ENCODE measurements at places on chromosomes 12 and 14.

DNA sequence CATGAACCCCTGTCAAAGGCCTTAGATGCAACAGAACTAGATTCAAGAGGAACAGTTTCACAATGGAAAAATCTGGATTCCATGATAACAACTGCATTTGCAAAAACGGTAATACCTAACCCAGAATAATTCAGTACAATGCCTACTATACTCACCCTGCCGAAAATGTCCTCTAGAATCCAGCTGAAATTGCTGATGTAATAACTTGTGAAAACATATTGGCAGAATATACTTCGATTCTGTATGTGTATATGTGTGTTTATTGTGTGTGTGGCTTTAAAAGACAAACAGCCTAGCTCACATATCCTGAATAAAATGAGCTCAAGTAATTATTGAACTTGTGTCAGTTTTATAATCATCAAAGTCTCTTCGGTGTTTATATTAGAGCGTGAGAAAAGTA lies 46.0 kb downstream of the PHLDA1 start:
- no peak for DNase-seq

DNA sequence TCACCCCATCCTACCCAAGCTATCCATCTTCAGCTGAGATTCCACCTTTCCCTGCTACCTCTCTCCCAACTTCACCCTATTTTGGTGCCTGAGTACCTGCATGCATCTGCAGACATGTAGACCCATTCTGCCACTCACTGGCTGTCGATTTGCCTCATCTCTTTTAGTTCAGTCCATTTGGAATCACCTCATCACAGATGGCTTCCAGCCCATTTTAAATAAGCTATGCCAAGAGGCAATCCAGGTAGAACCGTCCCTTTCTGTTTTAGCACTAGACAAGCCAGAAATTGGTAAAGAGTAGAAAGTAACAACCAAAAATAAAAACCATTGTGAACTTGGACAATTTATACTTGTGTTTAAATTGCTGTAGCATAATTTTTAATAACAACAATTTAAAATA lies 11.3 kb downstream of the SLC35F4 start:
- no peak for DNase-seq

- DNase-seq: no peak
Observed at GRCh38 chr12:93857279-93857938, 180.2 kb downstream of the CRADD start.

GRCh38 chr12:26572137-26572536 lies 260.9 kb downstream of the ITPR2 start:
- DNase-seq: no peak

DNA sequence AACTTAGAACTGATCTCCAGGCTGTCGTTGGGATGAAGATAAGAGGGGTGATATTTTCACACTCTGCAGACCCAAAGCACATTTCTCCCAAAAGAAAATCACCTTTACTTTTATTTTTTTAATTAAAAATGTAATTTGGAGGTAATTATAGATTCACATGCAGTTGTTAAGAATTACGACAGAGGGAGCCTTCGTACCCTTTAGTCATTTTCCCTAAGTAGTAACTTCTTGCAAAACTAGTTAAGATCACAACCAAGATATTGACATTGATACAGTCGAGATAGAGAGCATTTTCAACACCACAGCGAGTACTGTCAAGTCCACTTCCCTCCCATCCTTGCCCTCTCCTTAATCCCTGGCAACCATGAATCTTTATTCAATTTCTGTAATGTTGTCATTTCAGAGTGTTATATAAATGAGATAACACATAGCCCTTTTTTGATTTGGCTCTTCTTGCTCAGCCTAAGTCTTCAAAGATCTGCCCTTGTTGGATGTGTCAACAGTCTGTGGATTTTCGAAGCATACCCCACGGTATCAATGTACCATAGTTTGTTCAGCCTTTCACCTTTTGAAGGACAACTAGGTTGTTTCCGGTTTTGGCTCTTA lies 39.6 kb downstream of the DNAH10 start:
- DNase-seq: no peak

GRCh38 chr12:122948605-122949004 lies 17.7 kb downstream of the ABCB9 start:
- no peak for DNase-seq

Measured in iPS DF 19.7 (cell line).